ENCODE measurements at places on chromosomes 1 and 21.

GRCh38 chr1:37691497-37692077 lies 729 bp upstream of the CDCA8 start:
- DNase-seq, result no peak

GRCh38 chr1:90391126-90391525 lies 326.0 kb downstream of the BARHL2 start:
- no peak for DNase-seq

DNA sequence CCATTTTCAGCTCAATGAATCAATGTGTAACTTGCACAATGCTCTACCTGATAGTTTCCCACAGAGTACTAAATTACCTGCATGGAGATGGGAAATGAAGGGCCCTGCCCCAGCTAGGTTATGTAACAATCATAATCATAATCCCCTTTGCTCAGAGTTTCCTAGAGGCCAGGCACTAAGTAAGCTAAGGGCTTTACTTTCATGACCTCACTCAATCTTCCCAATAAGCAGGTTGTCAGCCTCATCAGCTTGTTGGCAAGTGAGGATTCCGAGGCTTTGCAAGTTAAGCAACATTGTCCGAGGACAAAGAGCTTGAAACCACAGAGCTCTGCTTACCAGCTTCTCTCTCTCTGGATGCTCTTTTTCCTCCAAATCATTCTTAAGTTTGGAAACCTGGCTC lies 64.1 kb upstream of the NTPCR start:
- DNase-seq, result no peak

- DNase-seq, result no peak
Observed at GRCh38 chr1:103416681-103417286, 108.7 kb upstream of the RNPC3 start.

GRCh38 chr1:85938829-85939228 lies 217.7 kb downstream of the COL24A1 start:
- no peak for DNase-seq

DNA sequence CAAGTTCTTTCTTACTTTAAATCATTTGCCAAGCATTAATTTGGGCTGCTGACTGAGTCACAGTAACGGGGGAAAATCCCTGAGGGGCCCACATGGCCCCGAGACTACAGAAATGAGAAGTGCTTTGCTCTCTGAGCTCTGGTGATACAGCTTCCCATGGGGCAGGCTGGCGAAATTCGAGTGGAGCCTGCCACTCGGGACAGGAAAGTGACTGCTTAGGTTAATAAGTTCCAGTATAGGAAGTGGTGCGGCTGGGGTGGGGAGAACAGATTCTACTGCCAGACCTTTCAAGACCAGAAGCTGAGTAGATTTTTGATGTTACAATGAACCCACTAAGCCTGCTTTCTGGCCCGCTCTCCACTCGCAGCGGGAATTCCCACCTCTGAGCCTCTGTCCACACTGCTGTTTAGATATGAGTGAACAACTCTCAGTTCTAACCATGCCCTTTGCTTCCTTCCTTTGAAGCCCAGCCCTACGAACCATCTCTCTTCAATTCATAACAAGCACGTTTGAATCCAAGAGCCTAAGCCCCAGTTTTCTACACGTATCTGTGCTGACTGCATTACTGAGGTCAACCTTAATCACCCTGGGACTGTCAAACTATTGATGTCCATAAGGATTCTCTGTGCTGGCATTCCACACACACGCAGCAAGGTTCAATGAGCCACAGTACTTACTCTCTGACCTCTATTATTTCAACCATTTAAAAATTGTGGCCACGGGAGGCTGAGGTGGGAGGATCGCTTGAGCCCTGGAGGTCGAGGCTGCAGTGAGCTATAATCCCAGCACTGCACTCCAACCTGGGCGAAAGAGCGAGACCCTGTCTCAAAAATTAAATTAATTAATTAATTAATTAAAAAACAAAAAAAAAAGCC lies 9.6 kb downstream of the ZBTB17 start:
- DNase-seq, result no peak

GRCh38 chr1:25793585-25794170 lies 6.3 kb upstream of the SELENON start:
- DNase-seq, result no peak

GRCh38 chr1:59355361-59355760 lies 58.5 kb downstream of the FGGY start:
- DNase-seq, result no peak
